HT1080 (cell line): ENCODE measurements at places on chromosomes 11 and 22. TPM values are rescaled to one million over a fixed set of nuclear protein-coding genes. Genes with fewer than 3 reads are reported as not detected.

XKR3 gene
- total RNA-seq: 0.42 and 0.97 TPM in 2 replicates

GAL3ST1 gene
- total RNA-seq: not detected in 2 replicates

KLHL35 gene
- total RNA-seq: 0.07 TPM in 1 of 2 replicates, not detected in the other

FAM83F gene
- 0.03 TPM in 2 replicates for total RNA-seq

OR52I1 gene
- total RNA-seq: not detected in 2 replicates

CEND1 gene
- 0.53 and 1.0 TPM in 2 replicates for total RNA-seq

APLNR gene
- not detected in 2 replicates for total RNA-seq

CCDC88B gene
- total RNA-seq: 4.9 and 7.1 TPM in 2 replicates

MUC6 gene
- total RNA-seq: not detected in 2 replicates

MEI1 gene
- 1.4 and 2.4 TPM in 2 replicates for total RNA-seq

PLAAT3 gene
- total RNA-seq: 27.8 and 28.6 TPM in 2 replicates

DEFB131B gene
- total RNA-seq: not detected in 2 replicates

CALCA gene
- not detected in 2 replicates for total RNA-seq

P2RY2 gene
- 0.05 TPM in 1 of 2 replicates, not detected in the other for total RNA-seq

CCDC86 gene
- 28.4 and 32.7 TPM in 2 replicates for total RNA-seq

MUC5AC gene
- not detected in 2 replicates for total RNA-seq

HTATIP2 gene
- total RNA-seq: 0.13 and 0.18 TPM in 2 replicates

FOLR3 gene
- total RNA-seq: 0.16 TPM in 1 of 2 replicates, not detected in the other

UEVLD gene
- total RNA-seq: 14.2 and 19.9 TPM in 2 replicates

RAB36 gene
- total RNA-seq: 1.4 and 1.9 TPM in 2 replicates

MAFF gene
- total RNA-seq: 15.0 and 18.9 TPM in 2 replicates

AHNAK gene
- total RNA-seq: 184 and 193 TPM in 2 replicates

SAA2 gene
- total RNA-seq: 0.29 TPM in 1 of 2 replicates, not detected in the other

KCNJ4 gene
- total RNA-seq: 0.40 and 0.45 TPM in 2 replicates

SLCO2B1 gene
- not detected in 2 replicates for total RNA-seq

OR52M1 gene
- not detected in 2 replicates for total RNA-seq

IGSF22 gene
- total RNA-seq: not detected in 2 replicates

ABCC8 gene
- not detected in 2 replicates for total RNA-seq

CHRM4 gene
- 0.40 and 0.57 TPM in 2 replicates for total RNA-seq

GRM5 gene
- 0.34 and 0.47 TPM in 2 replicates for total RNA-seq

TSPAN18 gene
- not detected in 2 replicates for total RNA-seq

PIH1D2 gene
- total RNA-seq: 1.3 TPM in 2 replicates

KCNA4 gene
- total RNA-seq: not detected in 2 replicates

PGA5 gene
- total RNA-seq: not detected in 2 replicates

MYBPC3 gene
- not detected in 2 replicates for total RNA-seq

YIF1A gene
- total RNA-seq: 114 and 127 TPM in 2 replicates

EMID1 gene
- total RNA-seq: 0.60 TPM in 1 of 2 replicates, not detected in the other

VPREB1 gene
- total RNA-seq: not detected in 2 replicates

FAM181B gene
- total RNA-seq: not detected in 2 replicates

NNMT gene
- total RNA-seq: 158 and 162 TPM in 2 replicates

APOA4 gene
- total RNA-seq: not detected in 2 replicates

FIBIN gene
- total RNA-seq: not detected in 2 replicates

SYCE3 gene
- not detected in 2 replicates for total RNA-seq

PLAAT2 gene
- not detected in 2 replicates for total RNA-seq

C22orf42 gene
- not detected in 2 replicates for total RNA-seq

FREY1 gene
- 0.76 and 0.97 TPM in 2 replicates for total RNA-seq
